Fibroblast of skin of right biceps (primary cell): ENCODE measurements at places on chromosomes 3 and 15.

GRCh38 chr3:141020143-141020830 is 30.9 kb upstream of the SPSB4 start:
- DNase-seq: peak; percentile 12

DNA sequence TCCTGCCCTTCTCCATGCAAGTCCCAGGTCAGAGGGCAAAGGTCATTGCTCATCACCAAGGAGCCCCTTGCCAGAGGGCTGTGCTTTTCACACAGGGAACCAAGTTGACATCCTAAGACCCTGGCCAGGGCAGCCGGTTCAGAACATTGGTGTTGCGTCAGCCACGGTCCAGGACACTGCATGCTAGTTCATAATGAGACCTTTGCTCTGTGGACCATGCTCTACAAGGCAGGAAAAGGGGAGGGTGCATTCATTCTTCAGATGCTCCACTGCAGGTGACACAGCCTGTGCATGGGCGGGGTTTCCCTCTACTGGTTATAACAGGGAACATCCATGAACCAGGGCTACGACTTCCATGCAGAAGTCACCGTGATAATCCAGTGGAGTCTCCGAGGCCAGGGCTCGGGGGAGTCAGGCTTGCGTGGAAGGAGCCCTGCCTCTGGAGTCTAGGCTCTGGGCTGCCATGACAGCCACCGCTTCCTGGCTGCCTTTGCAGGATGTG is 81.6 kb downstream of the OCA2 start:
- no peak for DNase-seq

GRCh38 chr15:100790786-100791265 is 88.8 kb upstream of the ALDH1A3 start:
- no peak for DNase-seq

GRCh38 chr3:182690172-182690571 is 103.1 kb upstream of the ATP11B start:
- DNase-seq: no peak

DNA sequence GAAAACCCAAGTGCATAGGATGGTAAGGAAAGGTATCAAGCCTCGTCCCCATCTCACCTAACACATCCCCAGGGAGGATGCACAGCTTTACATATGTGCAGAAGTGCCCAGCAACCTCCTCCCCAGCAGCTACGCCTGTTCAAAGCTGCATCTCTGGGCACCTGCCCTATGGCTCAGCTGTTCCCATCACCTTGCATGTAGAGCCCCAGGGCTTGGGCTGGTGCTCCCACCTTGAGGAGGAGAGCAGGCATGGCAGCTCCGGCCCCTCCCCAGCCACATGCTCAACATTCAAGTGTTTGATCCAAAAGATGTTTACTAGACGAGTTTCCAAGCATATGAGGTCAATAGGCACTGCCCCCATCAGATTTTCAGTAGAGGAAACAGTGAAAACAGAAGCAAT is 173.5 kb downstream of the ATP10A start:
- DNase-seq: no peak

DNA sequence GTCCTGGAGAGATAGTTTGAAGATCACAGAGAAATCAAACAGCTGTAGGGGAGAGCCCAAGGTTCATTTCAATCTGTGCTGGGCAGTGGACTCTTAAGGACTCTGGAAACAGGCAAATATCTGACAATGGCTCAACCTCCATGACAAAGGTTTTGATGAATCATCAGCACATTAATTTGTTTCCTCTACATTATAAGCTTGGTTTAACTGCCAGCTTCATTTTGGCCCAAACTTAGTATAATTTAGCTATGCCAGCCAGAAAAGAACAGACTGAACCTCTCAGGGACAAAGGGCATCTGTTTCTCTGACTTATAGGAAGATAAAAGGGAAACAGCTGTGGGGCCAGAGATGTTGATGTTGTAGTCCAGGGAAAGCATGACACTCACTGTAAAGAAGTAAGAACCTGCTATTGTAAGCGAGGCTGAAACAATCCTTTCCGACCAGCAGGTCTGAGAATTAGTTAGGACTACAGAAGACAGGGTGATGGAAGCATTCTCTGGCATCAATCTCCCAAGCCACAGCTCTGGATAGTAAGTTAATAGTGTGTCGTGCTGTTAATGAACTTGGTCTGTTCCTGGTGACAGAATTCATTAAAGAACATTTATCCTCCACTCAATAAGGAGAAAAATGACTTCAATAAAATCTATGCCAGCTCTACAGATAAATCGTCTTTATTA is 110.1 kb downstream of the KCNMB2 start:
- DNase-seq: no peak

DNA sequence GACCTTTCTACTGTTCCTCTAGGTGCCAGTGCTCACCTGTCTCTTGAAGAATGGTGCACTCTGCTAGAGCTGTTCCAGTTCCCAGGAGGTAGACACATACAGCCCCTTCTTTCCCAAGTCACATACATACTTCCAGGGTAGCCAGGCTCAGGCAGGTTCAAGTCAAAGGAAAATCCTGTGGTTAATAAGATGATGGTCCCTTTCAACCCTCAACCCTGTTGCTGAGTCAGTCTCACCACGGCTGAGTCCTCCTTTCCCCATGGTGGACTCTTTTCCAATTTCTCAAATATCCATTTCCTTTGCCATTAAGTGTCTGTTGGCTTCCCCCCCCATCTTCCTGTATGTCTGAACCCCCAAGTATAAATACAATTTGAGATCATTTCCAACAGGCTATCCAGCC is 56.1 kb upstream of the ACAN start:
- DNase-seq: peak; percentile 58

DNA sequence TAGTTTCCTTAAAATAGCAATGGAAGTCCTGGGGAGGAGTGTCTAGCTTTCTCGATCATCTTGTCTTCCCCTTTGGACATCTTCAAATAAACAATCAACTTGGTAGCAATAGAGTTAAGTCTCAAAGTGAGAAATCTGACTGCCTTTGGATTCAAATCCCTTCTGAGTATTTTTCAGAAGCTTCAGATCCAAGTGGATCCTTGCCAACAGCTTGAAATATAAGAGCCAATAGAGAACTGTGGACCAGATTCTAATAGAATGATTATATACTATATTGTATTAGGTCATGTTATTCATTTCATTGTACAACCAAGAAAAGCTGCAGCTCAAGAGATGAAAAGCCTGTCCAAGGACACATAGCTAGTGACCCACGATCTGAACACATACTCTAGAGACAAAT is 60.2 kb downstream of the SYNPR start:
- no peak for DNase-seq

DNA sequence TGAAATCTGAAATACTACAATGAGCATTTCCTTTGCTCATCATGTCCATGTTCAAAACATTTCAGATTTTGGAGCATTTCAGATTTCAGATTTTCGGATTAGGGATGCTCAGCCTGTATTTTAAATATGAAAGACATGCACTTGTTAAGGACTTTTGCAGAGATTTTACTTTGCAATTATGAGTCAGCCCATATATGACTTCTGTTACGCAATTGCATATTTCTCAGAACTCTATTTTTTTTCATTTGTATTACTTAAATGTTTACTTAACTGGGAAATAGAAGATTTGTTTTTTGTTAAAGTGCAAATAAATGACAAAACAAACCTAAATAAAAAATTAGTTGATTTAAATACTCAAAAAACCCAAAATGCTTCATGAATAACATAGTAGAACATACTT is 376.2 kb downstream of the ZBTB20 start:
- DNase-seq: peak; percentile 37

- no peak for DNase-seq
These were observed 95.5 kb downstream of the FILIP1L start for GRCh38 chr3:100018806-100019205.
